ENCODE measurements at places on chromosomes 1 and 21.

- DNase-seq: no peak
These were observed 587.2 kb upstream of the ZRANB2 start for GRCh38 chr1:71668065-71668464.

- no peak for DNase-seq
These were observed 27.8 kb downstream of the THEM4 start for GRCh38 chr1:151881479-151881878.

DNA sequence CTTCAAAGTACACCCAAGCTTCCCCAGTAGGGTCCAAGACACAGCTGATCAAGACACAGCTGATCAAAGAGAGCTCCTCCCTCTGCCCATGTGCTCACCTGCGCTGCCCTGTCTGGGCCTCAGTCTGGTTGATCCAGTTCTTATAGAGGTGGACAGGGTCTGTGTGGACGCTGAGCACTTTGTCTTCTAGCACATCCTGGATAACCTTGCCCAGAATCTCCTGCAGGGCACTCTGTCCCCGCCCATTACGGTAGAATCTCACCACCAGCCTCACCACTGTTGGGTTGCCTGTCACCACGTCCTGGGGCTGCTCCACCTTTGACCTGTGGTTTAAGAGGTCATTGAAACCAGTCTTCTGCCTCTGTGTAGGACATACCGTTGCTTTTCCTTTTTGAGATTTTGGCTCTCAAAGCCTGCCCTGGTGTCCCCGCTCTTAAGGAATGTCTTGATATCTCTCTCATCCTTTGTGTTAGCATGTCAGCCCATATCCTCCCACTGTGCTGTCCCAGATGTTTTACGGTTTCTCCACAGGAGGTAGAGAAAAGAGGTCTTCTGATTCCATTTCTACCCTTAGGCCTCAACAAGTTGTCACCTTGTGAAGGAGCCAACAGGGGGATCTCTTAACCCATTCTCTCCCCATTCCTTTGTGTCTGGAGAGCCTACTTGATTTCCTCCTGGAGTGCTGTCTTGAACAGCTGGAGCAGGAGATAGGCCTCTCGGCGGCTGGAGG is 33.5 kb downstream of the IQGAP3 start:
- no peak for DNase-seq

DNA sequence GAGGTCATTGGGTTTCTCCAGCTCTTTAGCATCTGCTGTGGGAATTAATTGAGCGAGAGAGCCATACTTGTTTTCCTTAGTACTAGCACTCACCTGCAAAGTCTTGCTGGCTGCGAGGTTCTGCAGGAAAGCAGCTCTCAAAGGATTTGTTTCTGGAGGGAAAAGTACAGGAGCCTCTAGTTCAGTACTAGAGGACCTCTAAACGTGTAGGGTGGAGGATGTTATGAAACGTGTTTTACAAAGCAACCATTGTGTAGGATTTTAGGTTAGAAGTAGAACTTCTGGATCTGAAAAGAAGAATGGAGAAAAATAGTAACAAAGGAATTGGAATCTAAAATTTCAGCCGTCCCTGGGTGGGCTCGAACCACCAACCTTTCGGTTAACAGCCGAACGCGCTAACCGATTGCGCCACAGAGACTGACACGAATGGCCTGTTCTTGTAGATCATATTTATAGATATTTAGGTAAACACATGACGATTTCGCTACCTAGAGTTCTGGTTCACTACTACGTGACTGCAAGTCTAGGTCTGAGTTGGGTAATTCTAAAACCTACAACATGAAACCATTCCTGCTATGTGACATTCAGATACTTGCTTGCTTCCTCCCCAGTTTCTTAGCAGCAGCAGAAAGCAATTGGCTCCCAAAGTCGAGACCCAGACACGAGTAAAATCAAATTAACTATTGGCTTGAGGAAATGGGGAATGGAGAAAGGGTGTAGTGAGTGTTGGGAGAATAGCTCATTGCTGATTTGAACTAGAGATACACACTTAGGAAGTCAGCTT is 60.2 kb upstream of the CFAP126 start:
- DNase-seq: no peak

DNA sequence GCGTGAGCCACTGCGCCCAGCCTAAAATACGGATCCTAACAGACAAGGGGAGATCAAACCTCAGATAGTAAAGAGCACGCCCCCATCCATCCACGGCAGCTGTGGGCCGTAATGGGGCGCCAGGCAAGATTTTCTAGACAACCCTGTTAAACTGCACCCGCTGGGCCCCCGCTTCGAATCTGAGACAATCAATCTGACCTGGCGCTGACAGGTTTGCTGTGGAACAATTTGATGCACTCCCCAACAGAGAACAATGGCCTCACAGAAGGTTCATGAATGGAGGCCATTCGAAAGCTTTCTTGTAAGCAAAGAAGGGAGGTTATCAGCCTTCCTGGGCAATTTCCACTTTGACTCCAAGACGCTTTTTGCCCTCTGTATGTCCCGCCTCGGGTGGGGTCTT is 30.5 kb downstream of the CLSTN1 start:
- DNase-seq: no peak

- DNase-seq: no peak
These were observed 408.1 kb downstream of the USH2A start for GRCh38 chr1:216015116-216015515.

GRCh38 chr1:208465786-208466590 is 221.8 kb upstream of the PLXNA2 start:
- DNase-seq: no peak

GRCh38 chr1:15775706-15776105 is 17.1 kb downstream of the FBLIM1 start:
- DNase-seq: no peak

- no peak for DNase-seq
These were observed 127.8 kb upstream of the FMN2 start for GRCh38 chr1:239963856-239964255.

GRCh38 chr1:156213644-156213966 is 798 bp downstream of the PMF1 start:
- DNase-seq: no peak

- DNase-seq: no peak
These were observed 24.6 kb upstream of the NEK7 start for GRCh38 chr1:198132060-198132781.

GRCh38 chr1:228398741-228399461 is 7.7 kb downstream of the TRIM11 start:
- no peak for DNase-seq

DNA sequence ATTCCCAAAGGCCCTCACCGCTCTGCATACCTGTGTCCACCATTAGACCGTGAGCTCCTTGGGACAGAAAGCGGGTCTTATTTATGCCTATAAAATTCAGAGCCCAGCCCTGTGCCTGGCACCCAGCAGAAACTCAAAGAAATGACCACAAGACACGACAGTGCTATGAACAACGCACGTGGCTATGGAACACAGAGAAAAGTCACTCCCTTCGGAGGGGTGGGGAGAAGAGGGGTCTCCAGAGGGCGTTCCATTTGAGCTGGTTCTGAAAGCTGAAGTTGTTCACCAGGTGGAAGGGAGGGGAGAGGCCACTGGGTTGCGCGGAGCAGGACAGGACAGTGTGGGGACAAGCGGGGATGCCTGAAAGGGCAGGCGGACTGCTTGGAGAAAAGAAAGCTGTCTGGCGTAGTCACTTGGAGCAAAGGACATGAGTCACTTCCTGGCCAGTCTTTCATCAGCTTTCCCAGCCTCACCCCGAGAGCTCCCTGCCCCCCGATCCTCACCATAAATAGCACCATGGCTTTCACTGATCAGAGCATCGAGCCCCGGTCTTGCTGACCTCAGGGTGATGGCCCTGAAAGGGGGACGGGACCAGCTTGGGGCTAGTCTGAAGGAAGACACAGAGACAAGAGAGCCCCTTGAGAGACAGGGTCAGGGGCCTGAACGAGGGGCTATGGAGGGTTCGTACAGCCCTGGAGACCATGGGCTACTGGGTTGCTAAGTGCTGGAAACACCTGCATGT is 28.5 kb downstream of the ECE1 start:
- DNase-seq: no peak

DNA sequence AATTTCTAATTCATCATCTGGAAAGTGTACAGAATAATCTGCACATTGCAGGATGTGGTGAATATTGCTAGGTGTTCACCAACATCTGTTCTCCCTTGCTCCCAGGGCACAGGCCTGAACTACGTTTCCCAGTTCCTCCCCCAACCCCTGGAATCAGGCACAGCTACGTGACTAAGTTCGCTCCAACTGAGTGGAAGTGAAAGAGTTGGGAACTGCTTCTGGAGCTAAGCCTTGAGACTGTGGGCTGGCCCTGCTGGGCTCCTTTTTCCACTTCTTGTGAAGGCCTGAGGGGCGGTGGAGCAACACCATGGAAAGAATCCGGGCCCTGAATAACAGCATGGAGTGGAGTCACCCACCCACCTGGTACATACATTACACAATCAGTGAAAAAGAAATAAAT is 534.6 kb downstream of the SMYD3 start:
- no peak for DNase-seq

DNA sequence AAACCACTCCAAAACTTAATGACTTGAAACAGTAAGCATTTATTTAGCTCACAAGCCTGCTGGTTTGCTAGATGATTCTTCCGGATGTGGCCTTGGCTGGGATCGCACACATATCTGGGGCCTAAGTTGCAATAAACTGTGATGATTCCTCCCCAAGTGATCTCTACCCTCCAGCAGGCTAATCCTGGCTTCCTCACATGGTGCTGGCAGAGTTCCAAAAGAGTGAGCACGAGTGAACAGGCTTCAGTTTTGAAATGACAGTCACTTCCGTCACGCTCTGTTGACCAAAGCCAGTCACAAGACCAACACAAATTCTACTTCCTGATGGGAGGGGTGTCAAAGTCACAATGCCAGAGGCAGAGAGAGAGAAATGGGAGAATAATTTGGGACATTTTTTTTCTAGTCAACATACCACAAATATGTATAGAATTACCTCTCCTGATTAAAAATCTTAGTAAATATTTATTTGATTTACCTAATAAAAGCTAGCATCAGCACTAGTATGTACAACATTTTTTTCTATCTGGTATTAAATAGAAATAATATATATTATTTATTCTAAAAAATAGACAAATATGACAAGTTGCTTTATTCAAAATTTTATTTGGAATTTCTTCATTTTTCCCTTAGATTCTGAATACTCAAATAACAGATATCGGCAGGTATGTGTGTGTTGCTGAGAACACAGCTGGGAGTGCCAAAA is 292.7 kb downstream of the TPR start:
- DNase-seq: no peak

DNA sequence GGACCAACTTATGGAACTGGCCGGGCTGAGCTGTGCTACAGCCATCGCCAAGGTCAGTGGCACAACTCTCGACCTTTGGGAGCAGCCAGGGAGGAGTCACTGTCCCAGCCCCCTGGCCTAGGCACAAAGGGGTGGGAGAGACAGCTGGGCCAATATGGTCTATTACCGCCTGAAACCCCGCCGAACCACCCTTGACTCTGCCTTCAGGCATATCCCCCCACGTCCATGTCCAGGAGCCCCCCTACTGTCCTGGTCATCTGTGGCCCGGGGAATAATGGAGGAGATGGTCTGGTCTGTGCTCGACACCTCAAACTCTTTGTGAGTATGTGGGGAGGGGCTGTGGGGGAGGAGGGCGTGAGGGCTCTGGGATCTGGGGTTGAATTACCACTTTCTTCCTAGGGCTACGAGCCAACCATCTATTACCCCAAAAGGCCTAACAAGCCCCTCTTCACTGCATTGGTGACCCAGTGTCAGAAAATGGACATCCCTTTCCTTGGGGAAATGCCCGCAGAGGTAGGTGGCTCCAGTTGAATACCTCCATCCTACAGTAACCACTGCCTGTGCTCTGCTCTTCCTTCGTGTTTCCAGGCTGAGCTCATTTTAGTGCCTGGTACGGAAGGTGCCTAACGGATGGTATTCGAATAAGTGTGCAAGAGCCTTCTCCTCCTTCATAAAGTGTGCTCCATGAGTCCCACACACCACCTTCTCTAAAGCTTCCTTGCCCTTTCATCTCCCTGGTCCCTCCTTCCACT is 758 bp downstream of the NAXE start:
- no peak for DNase-seq

DNA sequence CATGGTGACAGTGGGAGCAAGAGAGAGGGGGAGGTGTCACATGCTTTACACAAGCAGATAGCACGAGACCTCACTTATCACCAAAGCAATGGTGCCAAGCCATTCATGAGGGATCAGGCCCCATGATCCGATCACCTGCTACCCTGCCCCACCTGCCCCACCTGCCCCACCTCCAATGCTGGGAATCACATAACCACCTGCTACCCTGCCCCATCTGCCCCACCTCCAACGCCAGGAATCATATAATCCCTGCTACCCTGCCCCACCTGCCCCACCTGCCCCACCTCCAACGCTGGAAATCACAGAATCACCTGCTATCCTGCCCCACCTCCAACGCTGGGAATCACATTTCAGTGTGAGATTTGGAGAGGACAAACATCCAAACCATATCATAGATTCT is 10.6 kb upstream of the AIRE start:
- no peak for DNase-seq

DNA sequence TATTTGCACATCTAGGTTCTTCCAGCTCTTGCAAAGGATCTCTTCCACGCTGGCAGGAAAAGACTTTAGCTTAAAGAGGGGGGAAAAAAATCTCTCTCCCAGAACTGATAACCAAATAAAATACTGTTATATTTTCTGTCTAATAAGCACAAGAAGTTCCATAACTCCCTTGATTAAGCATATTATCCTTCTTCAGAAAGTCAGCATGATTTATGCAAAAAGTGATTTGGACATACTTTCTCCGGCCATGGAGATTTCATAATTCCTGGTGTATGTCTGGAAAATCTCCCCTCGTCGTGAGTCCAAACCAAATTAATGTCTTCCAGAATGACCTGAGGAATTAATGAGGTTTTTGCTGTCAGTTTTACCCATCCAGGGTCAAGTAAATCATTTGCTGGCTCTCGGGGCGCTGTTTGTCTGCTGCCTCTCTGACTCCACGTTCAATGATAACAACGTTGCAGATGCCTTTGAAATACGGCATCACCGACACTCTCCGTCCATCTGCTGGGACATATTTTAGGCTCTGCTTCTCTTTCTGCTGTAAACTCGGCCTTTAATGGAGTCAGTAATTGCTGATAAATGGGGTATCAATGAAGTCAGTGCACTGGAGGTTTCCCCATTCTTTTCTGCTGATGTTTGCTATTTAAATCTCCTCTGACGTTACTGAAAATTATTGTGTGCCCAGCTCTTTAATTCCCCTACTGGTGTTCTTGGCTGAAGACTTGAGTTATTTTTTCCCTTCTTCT is 112.9 kb downstream of the HLX start:
- no peak for DNase-seq

- DNase-seq: no peak
These were observed 18.7 kb downstream of the UMODL1 start for GRCh38 chr21:42089665-42090310.

- DNase-seq: no peak
These were observed 6.5 kb downstream of the CAPN9 start for GRCh38 chr1:230753586-230754251.

DNA sequence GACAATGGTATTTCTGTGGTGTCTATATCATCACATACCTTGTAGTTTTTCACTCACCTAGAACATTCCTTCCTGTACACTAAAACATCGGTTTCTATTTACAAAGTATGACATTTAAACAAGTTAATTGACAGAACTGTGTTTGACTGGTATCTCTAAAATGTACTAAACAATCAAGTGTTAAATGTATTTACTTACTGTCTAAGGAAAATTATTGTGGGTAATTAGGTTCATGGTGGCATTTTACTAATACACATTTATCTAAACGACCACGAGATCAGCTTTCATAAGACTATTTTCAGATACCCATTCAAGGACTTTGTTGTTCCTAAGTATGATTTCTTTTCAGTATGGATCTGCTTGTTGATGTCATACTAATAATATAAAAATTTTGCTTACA is 115.2 kb downstream of the ADGRL2 start:
- DNase-seq: no peak
